Activated gamma-delta T cell treated with anti-CD3 and anti-CD28 coated beads, Interleukin-2, amount 50 U/mL, for 16 hours (primary cell): ENCODE measurements at places on chromosomes 3 and 15.

DNA sequence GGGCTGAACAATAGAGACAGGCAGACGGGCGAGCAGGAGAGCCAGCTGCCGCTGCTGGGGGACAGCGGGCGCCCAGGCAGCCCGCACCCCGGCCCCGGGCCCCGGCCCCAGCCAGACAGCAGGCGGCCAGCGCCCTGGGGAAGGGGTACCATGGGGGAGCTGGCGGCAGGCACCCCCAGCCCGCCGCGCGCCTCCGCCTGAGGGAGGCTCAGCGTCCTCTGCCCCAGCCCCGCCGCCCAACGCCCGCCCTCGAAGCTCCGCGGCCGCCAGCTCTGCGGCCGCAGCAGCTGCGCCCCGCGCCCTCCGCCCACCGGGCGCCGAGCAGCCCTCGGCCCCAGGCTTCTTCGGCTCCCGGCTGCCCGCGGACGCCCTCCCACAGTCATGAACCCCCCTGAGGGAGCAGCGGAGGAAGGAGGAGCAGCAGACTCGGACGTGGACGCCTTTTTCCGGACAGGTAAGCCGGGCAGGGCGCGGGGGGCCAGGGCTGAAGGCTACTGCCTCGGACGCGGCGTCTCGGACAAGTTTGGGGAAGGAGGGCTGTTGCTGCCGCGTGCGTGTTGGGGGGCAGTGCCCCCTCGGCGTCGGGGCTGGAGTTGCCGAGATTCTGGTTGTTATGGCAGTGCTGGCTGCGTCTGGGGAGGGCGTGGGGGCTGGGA lies 41.6 kb upstream of the ROPN1 start:
- no peak for DNase-seq

DNA sequence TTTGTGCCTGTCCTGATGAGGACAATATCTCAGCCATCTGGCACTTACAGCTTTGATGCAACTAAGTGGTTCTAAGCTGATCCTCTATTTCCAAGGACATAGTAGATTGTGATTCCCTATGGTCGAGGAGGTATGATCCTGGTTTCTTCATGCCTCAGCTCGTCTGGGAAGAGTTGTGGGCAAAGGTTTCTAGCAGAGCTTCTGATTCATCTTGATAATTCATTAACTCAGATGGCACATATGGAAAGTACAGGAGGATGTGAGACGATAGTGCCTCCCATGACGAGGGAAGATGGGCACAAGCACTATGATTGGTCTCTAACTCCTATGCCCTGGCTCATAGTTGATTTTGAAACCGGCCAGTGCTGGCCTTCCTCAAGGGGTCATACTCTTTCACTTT lies 334.2 kb upstream of the SEMA6D start:
- DNase-seq, result no peak

- DNase-seq, result peak; percentile 45
These were observed at the start of gene DNAJA4 for GRCh38 chr15:78264304-78265136. Gene DNAJA4, plus strand, starts transcription at chr15:78264562. Its CDS starts 202 bp downstream, at chr15:78264764.

GRCh38 chr3:104820959-104821358 lies 545.8 kb upstream of the ALCAM start:
- no peak for DNase-seq

- no peak for DNase-seq
These were observed 8.3 kb downstream of the ITGA11 start for GRCh38 chr15:68423359-68424296.

GRCh38 chr3:46634856-46635255 lies 22.5 kb downstream of the FAM240A start:
- no peak for DNase-seq

DNA sequence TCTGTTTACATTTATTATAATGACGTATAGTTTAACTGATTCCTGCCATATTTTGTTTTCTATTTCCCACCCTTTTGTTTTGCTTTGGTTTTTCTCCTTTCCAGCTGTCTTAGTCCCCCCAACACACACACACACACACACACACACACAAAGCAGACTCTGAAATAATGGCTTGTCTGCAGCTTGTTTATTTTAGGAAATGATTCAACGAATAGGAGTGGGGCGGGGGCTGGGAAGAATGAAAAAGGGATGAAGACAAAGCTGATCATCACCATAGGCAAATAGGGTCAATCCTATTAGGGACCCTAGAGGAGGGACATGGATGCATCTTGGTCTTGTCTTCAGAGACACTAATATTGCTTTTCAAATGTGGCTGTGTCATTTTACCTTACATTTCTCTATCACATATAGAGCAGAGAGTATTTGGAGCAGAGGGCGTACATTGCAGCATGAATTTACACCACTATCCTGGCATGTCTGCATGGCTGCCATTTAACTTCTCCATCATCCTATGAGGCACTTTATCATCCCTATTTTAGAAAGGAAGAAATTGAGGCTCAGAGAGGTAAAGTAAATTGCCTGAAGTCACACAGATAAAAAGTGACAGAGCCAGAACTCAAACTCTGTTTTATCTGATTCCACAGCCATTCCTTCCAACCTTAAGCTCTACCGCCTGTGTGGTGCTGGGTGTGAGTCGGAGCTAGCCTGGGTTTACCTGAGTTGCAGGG lies 147.2 kb upstream of the TPM1 start:
- no peak for DNase-seq

DNA sequence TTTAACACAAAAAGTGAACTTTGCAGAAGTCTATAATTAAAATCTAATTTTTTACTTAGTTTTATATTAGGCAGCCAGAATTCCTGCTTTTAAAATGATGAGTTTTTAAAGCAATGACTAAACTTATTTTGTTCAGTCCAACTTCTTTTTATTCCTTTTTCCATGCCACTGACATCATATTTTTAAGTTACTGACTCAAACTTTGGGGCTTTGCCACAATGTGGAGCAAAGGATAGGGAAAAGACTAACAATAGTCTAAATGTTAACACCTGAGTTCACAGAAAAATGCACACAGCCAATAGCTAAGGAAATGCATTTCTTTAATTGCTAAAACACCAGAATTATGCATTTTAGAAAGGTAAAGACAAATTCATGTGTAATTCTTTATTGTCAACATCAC lies 647.6 kb upstream of the DPPA4 start:
- no peak for DNase-seq

DNA sequence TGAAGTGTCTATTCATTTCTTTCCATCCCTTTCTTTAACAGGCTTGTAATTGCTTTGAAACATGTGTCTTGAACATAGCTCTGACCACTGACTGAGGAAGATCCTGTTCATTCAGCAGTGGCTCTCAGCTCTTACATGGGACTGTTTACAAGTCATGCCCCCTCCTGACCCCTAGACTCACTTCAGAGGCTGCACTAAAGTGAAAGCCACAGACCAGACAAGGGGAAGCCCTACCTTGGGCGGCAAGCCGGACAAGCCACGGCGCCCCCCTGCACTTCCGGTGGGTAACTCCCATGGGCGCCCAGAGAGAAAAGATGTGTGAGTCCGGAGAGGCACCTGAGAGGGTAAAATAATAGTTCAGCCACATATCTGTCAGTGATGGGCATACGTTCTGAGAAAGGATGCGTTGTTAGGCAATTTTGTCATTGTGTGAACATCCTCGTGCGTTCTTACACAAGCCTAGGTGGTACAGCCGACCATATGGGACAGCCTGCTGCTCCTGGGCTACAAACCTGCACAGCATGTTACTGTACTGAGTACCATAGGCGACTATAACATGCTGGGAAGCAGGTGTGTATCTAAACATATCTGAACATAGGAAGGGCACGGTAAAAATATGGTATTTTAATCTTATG lies 116.2 kb downstream of the CHSY1 start:
- DNase-seq, result no peak

DNA sequence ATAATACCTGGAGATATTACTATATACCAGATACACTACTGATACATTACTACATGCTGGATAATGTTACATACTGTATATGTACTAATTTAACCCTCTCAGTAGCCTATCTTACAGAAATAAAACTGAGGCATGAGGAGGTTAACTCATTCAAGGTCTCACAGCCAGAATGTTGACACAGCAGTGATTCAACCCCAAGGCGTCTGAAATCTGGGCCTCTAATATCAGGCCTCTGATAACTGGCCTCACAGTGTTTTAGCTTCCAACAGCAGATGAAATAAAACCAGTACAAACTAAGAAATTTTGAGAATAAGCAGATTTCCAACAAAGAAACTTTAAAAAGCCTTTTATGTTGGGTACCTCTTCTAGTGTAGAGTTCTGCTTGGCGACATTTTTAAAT lies 23.4 kb downstream of the DZIP1L start:
- DNase-seq, result no peak

DNA sequence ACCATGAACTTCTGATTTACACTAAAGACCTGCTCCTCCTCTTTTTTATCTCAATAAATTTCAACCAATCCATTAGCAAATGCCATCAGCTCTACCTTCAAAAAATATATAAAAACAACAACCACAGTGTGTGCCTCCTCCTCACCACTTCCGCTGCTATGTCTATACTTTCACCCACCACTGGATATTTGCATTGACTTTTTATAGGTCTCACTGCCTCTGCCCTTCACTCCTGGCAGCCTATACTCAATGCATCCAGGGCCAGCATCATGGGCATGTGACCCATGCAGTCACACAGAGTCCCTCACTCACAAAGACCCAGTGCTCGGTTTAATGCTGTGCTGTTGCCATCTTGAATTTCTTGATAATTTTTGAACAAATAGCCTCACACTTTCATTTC lies 53.5 kb upstream of the CCDC54 start:
- no peak for DNase-seq

DNA sequence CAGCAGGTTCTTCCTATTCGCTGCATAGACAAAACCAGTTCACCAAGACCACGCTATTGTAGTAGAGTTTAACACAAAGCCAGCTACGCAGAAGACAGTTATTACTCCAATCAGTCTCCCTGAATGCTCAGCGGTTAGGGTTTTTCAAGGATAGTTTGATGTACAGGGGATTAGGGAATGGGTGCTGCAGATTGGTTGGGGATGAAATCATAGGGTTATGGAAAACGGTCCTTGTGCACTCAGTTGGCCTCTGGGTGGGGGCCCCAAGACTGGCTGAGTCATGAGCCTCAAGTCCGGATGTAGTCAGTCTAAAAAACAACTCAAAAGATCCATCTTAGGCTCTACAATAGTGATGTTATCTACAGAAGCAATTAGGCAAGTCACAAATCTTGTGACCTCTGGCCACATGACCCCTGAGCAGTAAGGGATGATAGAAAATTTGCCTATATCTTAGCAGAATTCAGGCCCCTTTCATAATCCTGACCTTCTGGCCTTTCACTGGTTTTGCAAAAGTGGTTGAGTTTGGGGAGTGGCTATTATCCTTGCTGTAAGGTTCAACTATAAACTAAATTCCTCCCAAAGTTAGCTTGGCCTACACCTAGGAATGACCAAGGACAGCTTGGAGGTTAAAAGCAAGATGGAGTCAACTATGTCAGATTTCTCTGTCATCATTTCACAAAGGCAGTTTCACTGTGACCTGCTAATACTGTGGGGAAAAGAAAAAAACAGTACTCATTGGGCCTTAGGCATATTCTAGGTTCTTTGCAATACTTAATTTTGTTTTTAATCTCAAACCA lies 57.7 kb downstream of the LIPC start:
- no peak for DNase-seq

GRCh38 chr3:160319322-160319721 lies 79.7 kb downstream of the IFT80 start:
- DNase-seq, result no peak

DNA sequence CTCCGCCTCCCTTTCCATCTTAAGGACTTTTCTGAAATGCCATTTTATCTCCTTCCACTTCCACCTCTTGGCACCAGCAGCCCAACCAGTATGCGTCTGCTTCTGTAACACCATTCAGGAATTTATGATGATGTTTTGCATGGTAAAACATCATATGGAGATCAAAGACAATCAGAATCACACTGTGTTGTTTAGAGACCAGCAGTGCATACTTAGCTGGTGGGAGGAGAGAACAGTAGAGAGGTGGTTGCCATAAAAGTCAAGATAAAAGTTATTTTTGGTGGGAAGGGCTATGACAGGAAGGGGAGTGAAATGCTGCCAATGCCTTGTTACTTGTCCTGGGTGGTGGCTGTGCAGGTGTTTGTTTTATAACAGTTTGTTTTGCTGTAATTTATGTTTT lies 268.0 kb downstream of the OPA1 start:
- no peak for DNase-seq

- DNase-seq, result no peak
These were observed 8.3 kb upstream of the PRR23C start for GRCh38 chr3:139052802-139053600.

GRCh38 chr3:196159952-196160804 lies 51.0 kb downstream of the ZDHHC19 start:
- DNase-seq, result no peak
